AML-193 (cell line): ENCODE measurements at places on chromosomes 6 and 20.
A peak's percentile ranks its signal among the peaks of the same experiment; 100 is the strongest.

- DNase-seq = peak; percentile 81
Measured at GRCh38 chr6:136290410-136291010, 864 bp upstream of the BCLAF1 start.

- DNase-seq = no peak
Measured at GRCh38 chr6:49325891-49326290, 137.2 kb downstream of the MMUT start.

GRCh38 chr6:14986370-14986769 is 259.5 kb upstream of the JARID2 start:
- DNase-seq = no peak

- no peak for DNase-seq
Measured at GRCh38 chr6:6392214-6393068, 72.0 kb upstream of the F13A1 start.

- no peak for DNase-seq
Measured at GRCh38 chr6:41047745-41048732, 5.0 kb upstream of the APOBEC2 start.

DNA sequence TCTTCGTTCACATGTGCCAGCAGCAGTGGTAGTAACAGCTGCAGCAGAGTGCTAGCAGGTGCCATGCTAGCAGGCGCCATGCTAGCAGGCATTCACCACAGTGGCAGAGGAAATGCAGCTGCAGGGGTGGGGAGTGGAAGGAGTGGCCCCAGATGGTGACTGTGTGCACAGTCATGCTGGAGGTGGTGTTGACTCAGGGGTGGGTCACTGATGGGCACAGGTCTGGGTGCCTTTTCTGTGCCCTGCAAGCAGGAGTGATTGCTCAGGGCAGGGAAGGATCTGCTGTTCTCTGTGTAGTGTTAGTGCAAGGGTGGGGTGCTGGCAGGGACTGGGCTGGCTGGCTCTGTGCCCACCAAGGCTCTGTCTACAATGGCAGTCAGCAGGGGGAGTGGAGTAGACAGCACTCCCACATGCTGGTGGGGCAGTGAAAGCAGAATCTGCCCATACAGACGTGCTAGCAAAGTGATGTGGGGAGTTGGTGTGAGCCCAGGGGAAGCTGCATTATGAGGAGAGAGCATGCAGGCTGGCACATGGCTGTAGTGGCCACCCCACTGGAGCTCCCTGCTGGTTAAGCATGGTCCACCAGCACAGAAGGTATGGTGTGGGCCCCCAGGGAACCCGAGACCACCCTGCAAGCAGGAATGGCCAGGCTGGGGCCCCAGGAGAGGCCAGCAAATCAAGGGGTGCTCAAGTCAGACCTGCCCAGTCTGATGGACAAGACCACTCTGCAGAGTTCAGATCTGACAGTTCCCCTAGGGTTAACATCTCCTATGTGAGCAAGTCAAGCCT is 11.4 kb upstream of the TSPYL4 start:
- DNase-seq = no peak

- DNase-seq = peak; percentile 38
Measured at GRCh38 chr6:142045380-142046278, 87.1 kb upstream of the GJE1 start.

DNA sequence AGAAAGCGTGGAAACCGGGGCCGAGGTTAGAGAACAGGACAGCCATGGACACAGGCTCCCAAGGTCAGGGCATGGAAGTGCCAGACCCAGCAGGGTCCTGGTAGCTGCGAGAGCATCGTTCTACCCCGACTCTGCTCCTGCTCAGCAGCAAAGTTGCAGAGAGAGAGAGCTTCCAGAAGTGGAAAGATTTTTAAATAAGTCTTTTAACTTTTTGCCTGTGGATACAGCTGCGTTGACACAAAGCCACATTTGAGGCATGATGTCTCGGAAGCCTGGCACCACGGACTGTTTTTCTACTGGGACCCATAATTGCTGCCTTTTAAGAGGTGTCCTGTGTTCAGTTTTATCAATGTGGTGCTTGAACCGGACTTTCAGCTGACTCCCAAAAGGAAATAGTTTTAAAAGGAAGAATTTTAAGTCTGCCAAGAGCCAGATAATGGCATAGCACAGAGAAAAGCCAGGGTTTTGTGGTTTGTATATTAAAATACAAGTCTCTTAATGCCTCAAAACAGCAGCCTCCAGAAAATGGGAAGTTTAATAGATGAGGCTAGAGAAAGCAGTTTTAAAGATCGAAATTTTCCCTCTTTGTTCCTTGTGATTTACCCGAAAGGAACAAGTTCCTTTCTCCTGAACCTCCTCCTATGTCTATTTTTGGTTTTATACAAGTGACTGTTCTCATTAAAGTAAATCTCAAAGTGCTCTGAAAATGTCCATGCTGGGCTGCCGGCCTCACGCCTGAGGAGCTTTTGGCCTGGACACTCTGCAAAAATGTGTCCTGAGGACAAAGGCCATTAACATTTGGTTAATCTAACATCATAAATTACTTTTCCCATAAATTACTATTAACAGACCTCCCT is 91.5 kb downstream of the RIN2 start:
- DNase-seq = no peak

DNA sequence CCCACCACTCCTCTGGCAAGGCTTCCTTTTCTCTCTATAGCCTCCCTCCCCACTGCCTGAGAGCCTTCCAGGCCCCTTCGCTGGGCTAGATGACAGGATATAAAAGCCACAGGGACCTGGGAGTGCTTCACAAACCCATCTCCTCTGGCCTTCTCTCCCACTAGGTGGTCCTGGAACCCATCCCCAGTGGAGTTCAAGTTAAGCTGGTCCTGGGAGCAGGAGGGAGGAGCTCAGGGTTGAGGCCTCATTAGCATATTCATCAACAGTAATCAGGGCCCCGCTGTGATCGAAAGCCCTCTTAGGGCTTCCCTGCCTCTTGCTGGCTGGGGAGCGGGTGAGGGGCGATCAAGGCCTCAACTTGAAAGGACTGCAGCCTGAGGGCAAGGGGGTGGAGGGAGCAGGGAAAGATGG is 9.1 kb downstream of the EBF4 start:
- no peak for DNase-seq

DNA sequence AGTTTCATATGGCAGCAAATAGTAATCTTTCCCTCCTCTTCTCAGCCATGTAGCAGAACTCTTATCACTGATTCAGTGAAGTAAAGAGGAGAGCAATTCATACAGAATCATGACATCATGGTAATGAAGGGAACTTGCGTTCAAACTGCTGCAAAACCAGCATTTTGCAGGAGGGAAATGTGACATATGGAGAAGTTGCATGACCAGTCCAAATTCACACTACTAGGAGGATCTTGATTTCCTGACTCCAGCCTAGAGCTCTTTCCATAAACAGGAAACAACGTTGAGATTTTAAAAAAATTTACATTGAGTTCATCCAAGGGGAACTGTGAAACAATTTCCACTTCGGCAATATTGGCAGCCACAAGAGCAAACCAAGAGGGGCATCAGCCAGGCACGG is 63.8 kb downstream of the MBOAT1 start:
- DNase-seq = no peak
